ENCODE measurements at places on chromosomes 4 and X.

DNA sequence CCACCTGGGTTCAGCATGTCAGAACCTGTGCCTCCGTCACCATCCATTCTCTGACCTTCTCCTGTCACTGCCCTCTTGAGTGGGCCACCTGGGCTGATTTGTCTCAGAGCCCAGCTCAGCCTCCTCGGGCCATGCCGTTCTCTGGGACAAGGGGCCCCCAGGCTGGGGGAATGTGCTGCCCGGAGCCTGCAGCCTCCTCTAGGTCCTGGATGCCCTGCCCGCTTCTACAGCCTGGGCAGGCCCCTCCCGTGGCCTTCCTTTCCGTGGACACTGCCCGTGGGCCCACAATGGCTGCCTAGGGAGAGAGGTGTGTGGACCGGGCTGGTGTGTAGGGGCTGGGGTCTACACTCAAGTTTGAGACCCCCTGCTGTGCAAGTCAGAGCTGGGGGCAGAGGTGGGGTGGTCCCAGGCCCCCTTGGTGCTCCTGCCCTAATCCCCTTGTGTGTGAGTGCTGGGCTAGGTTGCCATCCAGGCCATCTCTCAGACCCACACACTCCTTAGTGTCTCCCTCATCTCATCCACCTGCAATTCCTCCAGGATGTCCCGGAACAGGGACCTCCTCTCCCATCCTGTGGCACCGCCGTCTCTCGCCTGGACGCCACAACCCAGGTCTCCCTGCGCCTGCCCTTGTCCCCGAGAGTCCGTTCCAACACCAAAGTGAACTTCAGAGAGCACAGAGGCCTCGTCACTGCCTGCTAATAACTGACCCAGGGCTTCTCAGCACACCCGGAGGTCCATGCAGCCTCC, 12.4 kb downstream of the PSAPL1 start:
- DNase-seq: no peak

GRCh38 chrX:29699239-29699638, 516.1 kb upstream of the MAGEB2 start:
- DNase-seq: no peak

DNA sequence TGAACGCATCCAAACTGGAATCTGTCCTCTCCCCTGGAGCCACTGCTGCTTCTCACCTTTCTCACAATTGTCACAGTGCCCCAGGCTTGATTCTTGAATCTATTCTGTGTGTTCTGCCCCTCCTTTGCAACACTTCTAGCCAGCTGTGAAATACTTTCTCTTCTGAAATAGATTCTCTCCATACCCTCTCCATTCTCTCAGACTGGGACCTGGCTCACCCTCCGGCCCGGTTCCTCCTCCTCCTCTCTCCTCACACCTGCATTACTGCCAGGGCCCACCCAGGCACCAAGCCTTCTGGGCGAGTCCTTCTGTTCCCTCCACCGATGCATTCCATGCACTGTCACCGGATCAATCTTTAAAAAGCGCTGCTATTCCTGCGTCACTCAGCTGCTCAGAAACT, 336.1 kb downstream of the UNC5C start:
- DNase-seq: no peak

GRCh38 chrX:123361371-123361770, 177.3 kb downstream of the GRIA3 start:
- no peak for DNase-seq

DNA sequence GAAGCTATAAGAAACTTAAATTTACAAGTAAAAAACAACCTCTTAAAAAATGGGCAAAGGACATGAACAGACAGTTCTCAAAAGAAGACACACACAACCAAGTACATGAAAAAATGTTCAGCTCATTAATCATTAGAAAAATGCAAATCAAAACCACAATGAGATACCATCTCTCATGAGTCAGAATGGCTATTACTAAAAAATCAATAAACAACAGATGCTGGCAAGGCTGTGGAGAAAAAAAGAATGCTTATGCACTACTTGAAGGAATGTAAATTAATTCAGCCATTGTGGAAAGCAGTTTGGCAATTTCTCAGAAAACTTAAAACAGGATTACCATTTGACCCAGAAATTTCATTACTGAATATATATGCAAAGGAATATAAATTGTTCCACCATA, 666.3 kb upstream of the GRIA3 start:
- no peak for DNase-seq

DNA sequence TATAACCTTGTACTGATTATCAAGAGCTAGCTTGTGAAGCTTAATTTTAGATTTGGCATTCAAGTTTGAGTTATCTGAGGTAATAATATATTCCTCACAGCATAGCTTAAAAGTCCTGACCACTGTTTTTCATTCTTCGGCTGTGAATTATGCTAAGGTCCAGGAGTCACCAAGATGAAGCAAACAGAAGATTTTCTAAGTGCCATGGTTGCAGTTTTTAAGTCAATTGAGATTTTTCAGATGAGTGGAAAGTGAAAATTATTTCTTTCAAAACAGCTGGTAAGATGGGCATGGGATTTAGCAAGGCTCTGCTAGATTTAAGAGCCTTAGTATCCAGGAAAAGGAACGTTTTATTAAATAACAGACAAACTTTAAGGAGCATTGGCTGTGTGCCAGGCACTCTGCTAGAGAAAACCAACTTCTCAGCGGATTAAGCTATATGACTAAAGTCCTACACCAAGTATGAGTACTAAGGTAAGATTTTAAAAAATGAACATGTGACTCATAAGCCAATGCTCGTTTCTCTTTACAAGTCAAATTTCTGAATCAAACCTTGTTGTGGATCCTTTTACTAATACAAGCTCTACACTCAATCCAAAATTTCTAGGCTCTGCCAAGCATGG, 149.9 kb upstream of the IL15 start:
- DNase-seq: no peak

DNA sequence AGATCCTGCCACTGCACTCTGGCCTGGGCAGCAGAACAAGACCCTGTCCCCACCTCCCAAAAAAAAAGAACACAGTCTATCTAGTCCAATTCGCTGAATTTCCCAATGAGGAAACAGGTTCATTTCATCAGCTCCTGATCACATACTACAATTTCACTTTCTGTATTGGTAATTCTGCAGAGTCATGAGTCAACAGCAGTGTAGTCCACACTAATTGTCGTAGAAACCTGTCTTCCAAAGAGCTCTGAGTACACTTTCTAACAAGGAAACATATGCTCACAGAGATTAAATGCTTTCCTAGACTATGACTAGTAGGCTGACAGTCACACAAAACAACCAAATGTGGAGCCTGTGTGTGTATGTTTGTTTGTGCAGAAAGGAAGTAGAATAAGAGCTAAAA, 91.9 kb downstream of the GPC4 start:
- DNase-seq: no peak

- DNase-seq: no peak
These were observed 845.2 kb downstream of the PCDH18 start for GRCh38 chr4:136687118-136687517.

- no peak for DNase-seq
These were observed 446.7 kb upstream of the TENM3 start for GRCh38 chr4:181796502-181796901.

- no peak for DNase-seq
These were observed 6.0 kb downstream of the PALLD start for GRCh38 chr4:168502861-168503260.

DNA sequence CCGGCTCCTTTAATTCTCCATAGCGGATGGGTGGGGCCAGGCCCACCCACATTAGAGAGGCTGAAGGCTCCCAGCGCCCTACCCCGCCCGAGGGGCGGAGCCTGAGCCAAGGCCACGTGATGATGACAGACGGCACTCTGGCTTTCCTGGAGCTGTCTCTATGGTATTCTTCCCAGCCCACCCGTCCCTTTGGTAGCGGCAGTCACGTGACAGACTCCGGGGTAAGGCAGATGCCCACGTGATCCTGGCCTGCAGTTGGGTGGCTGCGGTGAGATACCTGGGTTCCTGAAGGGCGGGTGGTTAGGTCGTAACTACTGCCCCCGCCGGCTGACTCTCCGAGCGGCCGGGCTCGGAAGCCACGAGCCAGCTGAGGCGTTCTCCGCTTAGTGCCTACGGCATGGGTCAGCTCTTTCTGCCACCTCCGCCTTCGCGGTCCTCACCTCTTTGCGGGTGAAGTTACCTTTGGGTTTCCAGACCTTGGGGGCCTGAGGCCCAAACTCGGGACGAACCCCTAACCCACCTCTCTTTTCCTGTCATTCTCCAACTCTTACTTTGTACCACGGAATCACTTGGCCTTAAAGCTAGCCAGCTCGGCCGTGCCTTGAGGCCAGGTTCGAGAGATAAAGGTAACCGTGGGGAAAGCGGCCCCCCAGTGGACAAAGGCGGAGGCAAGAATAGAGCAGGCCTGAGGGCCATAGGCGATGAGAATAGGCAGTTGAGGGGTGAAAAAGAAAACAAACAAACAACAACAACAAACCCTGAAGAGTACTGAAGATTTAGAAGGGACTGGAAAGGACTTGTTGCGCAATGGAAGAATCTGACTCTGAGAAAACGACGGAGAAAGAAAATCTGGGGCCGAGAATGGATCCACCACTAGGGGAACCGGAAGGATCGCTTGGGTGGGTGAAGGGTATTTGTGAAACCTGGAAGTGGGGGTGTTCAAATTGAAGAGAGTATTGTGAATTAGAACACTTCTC, at the start of gene RRAGB:
Gene RRAGB (plus strand): TSS at position 229 of the 977 bp plus-strand sequence. CDS start 579 bp downstream, at position 808.
- peak; percentile 71 for DNase-seq

- DNase-seq: no peak
These were observed 126.3 kb upstream of the EMCN start for GRCh38 chr4:100644150-100644549.

DNA sequence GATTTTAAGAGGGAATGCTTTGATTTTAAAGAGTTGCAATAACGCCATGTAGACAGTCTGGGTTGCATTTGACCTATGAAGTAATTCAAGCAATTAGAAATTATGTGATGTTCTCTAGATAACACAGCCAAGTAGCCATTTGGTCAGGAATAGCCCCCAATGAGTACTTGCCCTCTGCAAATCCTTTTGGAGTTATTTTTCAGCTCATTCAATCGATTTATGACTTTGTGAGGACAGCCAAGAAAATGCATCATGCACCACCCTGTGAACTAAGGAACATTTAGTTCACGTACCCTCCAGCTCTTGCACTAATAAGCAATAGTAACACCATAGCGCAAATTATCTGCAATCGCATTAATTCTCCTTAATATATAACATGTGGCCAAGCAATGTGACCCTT, 552.6 kb upstream of the INTU start:
- no peak for DNase-seq

DNA sequence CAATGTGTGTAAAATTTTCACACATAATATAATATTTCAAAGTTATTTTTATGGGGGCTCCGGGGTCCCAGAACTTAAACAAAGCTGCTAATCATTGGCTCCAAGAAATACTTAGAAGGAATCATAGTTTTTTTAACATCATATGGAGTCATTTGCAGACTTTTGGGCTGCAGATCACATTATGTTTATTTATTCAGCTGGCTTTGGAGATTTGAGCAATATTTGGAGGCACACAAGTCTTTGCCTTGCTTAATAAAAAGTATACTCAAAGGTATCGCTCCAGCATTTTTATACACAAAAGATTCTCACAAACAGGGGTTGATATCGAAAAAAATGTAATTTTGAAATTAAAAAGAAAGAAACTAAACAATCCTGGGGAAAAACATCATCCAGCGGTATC, 382.5 kb upstream of the TENM3 start:
- DNase-seq: no peak

DNA sequence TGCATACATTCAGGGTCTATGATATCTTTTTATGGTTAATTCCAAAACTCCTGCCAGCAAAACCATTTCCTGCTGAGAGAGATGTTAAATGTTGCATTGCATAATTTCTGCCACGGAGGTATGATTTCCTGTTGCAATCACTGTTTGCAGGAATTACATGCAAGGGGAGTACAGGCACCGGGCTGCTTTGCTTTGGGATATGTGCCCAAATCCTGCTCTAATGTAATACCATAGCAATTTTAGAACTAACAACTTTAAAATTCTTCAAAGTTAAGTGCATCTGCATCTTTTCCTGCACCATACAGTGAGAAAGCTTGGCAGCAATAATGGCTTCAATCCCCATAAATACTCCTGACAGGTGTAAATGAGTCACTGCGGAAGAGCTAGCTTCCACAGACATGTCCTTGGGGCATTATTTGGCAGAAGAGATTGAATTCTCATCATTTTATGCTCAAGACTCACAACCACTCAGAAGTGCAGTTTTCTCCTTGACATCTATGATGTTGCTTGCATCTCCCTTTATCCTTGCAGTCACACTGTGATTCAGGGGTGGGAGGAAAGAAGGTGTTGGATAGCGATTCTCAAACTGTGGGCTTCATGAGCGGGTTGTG, 29.6 kb downstream of the TRIM2 start:
- DNase-seq: no peak

Data from stimulated activated CD8-positive, alpha-beta memory T cell treated with anti-CD3 and anti-CD28 coated beads, Interleukin-7, amount 100 ng/mL, for 1 hour (primary cell).